ENCODE measurements at places on chromosomes 7 and 10.

DNA sequence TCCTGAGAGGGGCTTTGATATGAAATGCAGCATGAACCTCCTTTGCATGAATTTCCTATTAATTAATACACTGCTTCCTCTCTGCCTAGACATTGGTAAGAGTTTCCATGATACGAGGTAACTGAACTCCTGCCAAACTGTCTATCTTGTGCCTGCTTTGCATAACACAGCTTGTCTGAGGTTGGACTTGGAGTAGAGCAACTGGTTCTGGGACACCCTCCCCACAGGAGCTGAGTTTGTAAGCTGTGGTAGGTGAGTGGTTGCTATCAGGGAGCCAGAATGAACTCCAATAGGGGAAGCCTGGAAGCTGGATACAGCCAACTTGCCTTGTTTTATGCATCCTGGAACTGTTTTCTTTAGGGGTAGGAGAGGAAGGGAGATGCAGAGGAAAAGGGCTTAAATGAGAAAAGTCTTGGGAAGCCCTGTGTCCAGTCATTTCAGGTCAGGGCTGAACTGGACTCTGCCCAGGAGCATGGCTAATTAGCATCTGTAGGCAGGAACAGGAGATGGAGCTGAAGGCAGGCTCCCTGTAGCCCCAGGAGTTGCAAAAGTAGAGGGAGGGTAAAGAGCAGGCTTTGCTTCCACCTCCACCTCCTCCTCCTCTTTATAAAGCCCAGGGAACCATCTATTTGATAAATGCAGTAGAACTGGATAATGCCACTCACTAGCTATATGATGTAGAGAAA lies 73.2 kb upstream of the GPR158 start:
- no peak for DNase-seq

DNA sequence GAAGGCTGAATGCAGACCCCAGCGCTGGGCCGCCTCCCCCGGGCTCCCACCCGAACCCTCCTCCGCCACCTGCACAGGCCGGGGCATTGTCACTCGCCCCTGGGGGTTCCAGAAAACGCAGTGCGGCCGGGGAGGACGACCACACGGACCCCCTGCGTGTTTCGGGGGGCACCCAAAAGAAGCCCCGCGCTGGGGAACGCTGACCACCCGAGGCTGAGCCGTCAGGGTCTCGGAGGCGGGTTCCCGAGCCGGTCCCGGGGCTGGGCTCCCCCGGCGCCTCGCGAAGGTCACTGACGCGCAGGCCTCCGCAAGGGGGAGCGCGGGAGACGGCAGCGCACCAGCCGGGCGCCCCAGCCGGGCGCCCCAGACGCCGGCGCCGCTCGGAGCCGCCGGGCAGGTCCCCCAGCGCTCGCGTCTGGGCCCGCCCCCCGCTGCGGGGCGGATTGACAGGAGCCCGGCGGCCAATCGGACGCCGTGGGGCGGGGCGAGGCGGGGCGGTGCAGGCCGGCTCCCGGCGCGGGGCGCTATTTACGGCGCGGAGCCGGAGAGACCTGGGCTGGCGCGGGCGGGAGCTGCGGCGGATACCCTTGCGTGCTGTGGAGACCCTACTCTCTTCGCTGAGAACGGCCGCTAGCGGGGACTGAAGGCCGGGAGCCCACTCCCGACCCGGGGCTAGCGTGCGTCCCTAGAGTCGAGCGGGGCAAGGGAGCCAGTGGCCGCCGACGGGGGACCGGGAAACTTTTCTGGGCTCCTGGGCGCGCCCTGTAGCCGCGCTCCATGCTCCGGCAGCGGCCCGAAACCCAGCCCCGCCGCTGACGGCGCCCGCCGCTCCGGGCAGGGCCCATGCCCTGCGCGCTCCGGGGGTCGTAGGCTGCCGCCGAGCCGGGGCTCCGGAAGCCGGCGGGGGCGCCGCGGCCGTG lies at the start of gene BAMBI:
BAMBI (plus strand) TSS at position 554 of the 920 bp plus-strand sequence. CDS start 377 bp downstream, outside the sequence.
- DNase-seq, result peak; percentile 84

DNA sequence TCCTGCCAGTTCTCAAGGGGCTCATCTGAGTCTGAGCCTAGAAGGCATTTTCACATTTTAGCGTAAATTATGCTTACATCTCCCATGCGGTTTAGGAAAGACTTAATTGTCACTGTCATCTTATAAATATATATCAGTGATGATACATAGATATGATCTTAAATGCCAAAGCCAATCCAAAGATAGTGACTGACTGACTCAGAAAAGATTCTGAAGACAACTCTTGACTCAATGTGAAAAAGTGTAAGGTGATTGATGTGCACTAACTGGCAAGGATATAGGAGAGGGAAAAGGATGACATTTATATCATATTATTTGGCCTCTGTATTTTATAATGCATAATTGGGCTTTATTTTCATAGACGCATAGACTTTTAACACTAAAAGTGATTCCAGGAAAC lies 84.9 kb upstream of the LRRN3 start:
- no peak for DNase-seq

- no peak for DNase-seq
These were observed 41.3 kb downstream of the ZNF438 start for GRCh38 chr10:30990351-30990750.

DNA sequence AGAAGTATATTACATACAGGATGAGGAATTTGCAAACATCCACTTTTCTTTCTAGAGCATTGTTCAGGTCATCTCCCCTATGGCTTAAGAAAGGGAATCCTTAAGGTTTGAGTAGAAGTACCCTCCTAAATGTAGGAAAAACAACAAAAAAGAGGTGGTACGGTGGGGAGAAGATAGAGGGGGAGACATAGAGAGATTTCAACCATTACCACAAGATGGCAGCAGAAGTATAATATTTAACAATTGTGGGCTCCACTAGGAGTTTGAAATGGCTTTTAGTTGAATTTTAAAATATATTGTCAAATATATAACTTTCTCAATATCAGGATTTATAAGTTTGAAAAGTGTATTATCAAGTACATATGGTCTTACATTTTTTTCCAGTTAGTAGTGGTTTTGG lies 72.7 kb upstream of the PRKG1 start:
- no peak for DNase-seq

DNA sequence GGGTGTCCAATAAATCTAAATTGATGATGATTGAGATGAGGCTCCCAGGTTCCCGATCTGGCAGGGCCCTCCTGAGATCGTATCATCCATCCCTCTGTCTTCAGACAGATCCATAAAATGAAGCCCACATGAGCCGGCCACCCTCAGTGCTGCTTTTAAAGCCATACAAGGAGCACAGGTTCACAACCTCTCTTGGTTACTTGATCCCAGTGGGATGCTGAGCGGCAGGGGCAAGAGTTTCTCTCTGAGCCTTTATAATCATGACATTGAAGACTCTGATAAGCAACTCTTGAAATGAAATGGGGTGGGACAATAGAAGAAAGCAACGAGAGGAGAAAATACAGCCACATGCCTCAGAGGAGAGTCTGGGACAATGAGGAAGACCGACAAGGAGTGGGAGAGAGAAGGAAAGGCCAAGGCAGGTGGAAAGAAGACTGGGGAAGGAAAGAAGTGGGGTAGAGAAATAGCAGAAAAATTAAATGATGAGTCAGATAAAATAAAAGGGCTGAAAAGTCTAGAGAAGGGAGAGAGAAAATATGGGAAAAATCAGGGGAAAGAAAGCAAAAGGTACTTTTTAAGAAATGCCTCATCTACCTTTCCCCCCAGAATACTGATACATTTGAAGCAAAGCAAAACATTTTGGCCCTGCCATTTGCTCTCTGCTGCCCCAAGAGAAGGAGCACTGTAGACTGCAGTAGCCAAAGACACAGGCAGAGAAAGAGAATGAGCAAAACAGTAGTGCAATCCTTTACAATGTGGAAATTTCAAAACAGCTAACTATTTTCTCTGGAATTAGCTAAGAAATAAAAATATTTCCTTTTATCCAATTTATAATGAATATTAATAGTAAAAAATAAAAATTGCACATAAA lies 14.6 kb downstream of the GBX1 start:
- DNase-seq, result no peak

DNA sequence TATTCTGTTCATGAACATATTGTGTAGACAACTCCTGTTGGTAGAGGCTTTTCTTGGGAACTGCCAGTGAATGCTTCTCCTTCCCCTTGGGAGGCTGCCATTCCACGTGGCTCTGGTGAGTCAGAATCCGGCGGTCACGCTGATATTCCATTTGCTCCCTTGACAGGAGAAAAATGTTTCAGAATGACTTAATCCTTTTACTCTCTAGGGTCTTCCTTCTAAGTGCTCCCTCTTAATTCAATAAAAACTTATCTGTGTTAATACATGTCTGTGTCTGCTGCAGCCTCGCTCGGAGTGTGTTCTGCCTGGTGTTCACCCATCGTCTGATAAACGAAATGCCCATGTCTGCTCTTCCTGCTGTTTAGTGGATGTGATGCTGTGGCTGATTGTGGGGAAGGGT lies 278.6 kb downstream of the ARHGAP12 start:
- DNase-seq, result no peak

- DNase-seq, result no peak
These were observed 27.1 kb upstream of the AKAP9 start for GRCh38 chr7:91913612-91914011.

DNA sequence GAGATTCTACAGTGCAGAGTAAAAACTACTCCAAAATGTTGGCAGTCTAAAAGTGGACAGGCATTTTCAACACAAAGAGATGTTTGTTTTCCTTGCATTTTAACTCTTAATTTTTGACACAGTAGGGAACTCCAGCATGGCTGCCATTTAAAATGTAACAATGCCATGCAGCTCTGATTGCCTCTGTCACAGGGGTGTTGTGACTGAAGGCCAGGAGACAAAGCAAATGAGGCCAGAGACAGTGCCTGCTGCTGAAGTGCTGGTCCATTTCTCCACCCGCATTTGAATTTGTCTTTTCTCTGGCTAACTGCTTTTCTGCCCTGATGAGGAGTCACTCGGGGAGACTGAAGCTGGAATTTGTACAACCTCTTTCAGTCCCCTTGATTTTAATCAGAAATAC lies 710.6 kb upstream of the GALNT17 start:
- no peak for DNase-seq

- no peak for DNase-seq
These were observed 65.0 kb downstream of the STK17A start for GRCh38 chr7:43647673-43648472.

DNA sequence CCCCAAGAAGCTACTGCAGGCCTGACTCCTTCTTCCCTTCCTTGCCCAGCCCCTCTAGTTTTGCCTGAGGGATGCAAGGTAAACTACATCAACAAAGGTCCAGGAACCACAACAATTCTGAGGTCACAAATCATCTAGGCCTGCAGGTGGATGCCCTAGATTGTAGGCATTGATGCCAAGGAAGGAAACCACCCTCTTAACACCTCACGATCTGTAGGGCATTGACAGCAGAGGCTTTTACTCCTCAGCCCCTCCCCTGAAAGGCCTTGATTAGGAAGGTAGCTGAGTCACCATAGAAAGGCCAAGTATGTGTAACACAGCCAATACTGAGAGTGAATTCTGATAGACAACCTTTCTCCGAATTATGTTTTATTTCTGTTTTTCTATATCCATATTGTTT lies 46.7 kb upstream of the FAM3C start:
- no peak for DNase-seq

- DNase-seq, result no peak
These were observed 78.2 kb upstream of the NPS start for GRCh38 chr10:127470911-127471310.

DNA sequence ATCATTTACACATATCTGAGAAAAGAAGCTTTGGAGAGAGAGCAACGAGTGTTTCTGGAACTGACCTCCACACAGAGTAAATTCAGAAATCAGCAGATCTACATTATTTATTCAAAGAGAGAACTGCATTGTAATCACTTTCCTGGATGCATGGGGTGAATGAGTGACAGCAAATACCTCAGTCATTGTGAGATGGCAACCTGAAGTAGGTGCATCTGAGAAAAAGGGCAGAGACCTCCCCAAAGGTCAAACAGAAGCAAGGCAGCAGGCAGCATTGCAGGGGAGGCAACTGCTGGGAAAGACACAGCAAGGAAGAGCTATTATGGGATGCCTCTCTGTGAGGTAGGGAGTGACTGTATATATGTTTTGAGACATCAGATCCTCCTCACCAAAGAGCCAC lies 26.5 kb upstream of the SMIM30 start:
- DNase-seq, result no peak

- no peak for DNase-seq
These were observed 57.5 kb upstream of the PPIF start for GRCh38 chr10:79289801-79290200.

GRCh38 chr10:84269162-84269561 lies 24.3 kb downstream of the RGR start:
- DNase-seq, result no peak

DNA sequence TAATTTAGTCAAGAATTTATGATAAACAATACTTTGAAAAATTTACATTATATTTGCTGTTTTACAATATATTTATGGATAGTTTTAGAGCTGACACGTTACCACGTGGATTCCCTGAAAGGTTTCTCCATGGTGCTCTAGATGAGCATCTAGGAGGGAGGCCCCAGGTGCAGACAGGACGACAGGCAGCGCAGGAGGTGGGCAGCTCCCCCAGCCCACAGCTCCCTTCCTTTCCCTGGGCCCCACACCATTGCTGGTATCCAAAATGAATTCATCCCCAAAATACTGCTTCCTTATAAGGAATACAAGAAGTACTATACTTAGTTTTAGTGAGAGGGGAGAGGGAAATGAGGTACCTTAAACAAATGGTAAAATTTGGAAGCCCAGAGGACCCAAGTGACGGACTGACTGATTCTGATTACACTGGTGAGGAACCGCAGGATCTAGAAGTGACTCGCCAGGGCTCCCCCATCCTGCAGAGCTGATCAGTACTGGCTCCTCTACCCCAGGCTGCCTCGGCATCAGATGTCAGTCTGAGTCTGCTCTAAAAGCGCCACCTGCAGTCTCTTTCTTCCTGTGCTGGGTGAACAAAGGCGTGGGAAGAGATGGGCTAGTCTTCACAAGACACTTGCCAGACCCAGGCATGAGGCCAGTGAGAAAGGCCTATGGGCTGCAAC lies 89.2 kb downstream of the DLG5 start:
- DNase-seq, result peak; percentile 29

DNA sequence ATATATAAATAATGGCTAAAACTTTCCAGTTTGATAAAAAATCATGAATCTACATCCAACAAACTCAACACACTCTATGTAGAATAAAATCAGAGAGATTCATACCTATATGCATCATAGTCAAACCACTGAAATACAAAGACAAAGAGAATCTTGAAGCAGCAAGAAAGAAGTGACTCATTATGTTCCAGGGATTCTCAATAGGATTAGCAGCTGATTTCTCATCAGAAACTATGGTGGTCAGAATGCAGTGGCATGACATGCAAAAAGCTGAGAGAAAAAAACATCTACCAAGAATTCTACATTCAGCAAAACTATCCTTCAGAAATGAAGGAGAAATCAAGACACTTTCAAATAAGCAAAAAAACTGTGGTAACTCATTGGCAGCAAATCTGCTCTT lies 187.4 kb downstream of the RNLS start:
- DNase-seq, result no peak

GRCh38 chr7:151249732-151250072 lies 1.2 kb upstream of the SMARCD3 start:
- no peak for DNase-seq
